ENCODE measurements at places on chromosomes 2 and 18.

- no peak for DNase-seq
These were observed 46.3 kb downstream of the GPC1 start for GRCh38 chr2:240481720-240482119.

DNA sequence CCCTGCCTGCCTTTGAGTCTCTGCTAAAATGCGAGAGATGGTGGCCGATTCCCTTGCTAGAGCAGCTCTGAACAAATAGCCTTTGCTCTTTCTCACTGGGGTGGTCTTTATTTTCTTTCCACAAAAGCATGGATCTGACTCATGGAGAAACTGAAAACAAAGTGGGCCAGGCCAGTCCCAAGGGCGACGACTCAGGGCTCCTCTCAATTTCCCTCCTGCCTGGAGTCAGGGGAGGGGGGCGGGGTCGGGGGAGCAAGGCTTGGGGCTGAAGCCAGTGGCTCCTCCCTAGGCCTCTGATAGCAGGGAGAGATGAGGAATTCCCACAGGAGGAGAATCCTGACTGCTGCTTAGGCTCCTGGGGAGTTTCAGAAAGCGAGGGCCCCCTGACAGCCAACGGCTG, 17.1 kb upstream of the IL1R2 start:
- peak; percentile 60 for DNase-seq

DNA sequence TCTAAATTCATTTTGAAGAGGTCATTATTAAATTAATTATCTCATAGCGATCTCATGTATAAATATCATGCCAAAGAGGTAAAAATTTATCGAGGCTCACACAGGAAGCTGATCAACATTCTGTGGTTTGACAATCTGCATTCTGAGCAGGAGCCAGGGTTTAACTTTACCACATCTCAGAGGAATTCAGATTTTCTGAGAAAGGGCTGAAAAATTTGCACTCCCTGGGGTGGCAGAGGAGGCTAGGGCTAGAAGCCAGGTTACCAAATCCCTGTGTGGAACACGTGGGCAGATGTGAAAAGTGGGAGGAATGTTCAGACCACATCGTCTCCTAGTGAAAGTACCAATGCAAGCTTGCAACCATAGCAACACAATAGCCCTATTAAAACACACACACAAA, 63.5 kb upstream of the CTLA4 start:
- DNase-seq: no peak

- DNase-seq: no peak
These were observed 306.0 kb downstream of the MTX2 start for GRCh38 chr2:176575237-176575744.

GRCh38 chr2:232117413-232117812, 155.9 kb downstream of the DIS3L2 start:
- DNase-seq: peak; percentile 3

DNA sequence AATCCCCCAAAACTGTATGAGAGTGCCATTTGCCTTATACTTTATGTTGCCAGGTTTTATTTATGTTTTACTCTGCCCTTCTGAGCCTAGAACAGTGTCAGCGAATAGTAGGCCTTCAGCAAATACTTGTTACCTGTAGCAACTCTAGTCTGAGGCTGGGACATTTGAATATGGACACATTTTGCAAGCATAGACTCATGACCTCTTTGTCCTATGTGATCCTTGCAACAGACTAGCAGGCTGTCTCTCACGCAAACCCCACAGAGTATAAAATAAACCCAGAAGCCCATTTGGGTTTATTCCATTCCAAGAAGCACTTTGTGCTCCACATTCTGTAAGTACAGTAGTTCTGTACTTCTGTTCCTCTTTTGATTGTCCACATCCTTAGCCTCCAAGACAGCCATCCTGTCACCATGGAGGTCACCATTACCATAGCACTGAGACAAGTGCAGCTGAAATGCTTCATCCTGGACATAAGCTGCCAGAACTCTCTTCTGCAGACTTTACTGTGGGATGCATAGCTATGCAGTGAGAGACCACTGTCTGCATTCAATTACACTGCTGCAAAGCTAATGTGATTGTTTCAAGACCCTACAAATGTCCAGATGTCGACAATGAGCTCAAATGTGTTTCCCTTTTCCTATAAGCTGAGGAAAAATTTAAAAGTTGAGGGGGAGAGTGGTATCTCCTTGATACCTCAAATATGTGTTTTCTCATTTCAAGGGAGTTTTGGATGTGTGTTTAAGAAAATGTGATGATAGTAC, 425.7 kb downstream of the PID1 start:
- no peak for DNase-seq

- DNase-seq: no peak
These were observed 22.0 kb upstream of the HNMT start for GRCh38 chr2:137942037-137942832.

DNA sequence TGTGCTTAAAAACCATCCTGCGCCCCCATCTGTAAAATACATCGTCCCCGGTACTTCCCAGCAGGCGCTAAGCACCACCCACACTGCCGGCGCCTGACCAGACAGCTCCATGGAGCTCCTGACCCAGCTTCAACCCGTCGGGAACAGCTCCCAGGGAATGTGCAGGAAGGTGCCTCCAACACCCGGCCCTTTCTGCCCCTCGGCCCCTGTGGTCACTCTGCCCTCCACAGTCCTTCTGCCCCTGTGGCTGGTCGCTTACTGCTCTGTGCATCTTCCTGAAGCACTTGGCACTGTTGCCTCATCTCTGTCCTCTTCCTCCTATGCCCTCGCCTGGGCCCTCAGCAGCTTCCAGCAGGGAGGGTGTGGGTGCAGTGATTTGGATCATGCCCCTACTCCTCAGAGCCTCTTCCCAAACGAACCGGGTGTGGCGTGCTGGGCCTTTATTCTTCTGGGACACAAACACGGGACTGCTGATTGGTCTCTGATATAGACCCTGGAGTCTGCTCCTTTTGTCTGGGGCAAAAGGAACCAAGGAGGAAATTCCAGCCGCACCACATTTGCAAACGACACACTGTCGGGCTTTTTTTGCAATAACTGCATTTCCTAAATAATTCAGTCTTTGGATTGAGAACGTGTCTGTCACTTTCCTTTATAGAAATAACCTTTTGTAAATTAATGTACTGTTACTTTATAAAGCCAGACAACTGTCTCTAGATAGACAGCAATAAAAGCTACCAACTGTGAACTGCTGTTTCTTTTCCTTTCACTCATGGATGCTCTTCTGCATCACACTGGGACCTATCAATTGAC, 65.9 kb downstream of the ADI1 start:
- DNase-seq: no peak

DNA sequence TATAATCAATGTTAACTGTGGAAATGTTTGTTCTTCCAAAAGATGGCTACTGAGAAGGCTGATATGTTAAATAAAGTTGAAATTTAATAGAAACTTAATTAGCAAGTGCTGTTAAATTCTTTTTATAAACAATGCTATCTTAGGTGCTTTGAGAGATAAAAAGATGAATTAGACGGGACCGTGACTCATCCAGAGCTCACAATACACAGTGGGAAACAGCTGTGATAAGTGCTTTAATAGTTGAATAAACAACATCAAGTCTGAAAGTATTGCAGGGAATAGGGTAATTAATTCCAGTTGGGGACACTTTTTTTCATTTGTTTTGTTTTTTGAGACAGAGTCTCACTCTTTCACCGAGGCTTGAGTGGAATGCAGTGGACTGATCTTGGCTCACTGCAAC, 85.5 kb upstream of the DTNA start:
- no peak for DNase-seq

- no peak for DNase-seq
These were observed 298.5 kb downstream of the PIEZO2 start for GRCh38 chr18:10850840-10851239.

DNA sequence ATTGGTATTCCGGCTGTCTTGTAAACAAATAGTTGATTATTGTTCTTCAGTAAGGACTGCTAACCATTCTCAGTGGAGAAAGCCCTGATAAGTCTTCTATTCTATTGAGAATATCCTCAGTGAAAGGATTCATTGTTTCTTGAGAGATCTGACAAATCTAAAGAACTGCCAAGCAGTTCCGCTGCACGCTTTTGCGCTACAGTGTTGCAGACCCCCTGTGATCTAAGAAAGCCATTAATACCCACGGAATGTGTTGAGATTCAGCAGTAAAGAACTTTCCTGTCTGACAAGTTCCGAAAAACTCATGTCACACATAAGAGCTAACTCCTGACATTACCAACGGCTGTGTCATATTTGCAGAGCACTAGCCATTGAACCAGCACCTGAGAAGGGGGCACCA, 63.8 kb downstream of the ZNF236 start:
- no peak for DNase-seq

GRCh38 chr2:101083613-101084012, 67.6 kb downstream of the TBC1D8 start:
- no peak for DNase-seq

- no peak for DNase-seq
These were observed 60.1 kb downstream of the KCNF1 start for GRCh38 chr2:10971888-10972260.

DNA sequence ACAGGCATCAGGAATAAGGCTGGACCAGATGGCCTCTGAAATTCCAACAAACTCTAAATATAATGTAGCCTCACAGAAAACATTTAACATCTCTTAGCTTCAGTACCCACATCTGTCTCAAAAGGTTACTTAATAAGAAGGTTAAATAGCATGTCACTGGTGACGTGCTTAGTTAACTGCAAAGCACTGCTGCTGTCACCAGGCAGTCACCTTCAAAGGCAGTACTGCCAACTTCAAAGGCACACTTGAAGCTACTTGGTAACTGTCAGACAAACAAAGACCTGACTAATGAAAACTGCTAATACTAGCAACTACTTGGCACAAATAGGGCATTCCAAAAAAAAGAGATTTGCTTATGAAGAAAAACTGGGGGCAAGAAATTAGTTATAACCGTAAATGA, 36.2 kb downstream of the EPG5 start:
- DNase-seq: no peak

DNA sequence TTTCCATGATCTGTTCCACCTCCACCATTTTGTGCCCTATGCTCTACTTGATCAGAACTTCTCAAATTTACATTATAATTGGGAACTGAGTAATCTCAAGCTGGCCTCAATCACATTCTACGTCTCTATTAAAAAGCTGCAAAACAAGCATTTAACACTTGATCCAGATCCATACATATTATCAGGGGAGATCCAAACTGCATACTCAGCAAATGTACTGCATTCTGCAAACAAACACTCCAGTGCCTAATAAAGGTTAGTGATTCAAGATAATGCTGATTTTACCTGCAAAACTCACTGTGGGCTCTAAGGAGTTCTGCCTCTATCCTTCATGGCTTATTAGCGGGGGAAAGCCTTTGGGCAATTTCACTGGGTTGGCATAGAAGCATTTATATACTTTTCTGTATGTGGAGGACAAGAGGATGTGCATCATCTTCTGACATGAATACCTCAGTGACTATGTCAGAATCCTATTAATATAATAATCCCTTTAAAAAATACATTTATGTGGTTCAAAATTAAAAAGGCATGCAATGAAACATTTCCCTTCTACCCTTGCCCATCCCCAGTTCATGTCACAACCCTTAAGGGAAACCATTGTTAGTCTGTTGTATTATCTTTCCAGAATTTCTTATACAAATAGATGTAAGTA, 40.2 kb downstream of the GALNT14 start:
- no peak for DNase-seq

DNA sequence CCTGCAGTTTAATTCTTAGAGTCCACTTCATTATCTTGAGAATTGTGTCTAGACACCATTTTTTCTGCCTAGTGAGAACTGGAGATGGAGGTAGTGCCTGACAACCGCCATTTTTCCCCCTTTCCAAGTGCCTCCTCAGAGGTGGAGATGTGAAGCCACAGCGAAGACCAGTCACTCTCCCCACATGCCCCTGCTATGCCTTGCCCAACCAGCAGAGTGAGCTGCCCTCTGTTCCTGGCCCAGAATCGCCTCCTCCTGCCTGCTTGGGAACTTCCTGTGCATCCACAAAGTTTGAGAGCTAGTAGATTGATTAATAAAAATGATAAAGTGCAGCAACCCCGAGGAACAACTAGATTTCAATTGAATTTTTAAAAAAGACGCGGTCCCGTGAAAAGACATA, 123.3 kb downstream of the CLIP4 start:
- DNase-seq: peak; percentile 30

DNA sequence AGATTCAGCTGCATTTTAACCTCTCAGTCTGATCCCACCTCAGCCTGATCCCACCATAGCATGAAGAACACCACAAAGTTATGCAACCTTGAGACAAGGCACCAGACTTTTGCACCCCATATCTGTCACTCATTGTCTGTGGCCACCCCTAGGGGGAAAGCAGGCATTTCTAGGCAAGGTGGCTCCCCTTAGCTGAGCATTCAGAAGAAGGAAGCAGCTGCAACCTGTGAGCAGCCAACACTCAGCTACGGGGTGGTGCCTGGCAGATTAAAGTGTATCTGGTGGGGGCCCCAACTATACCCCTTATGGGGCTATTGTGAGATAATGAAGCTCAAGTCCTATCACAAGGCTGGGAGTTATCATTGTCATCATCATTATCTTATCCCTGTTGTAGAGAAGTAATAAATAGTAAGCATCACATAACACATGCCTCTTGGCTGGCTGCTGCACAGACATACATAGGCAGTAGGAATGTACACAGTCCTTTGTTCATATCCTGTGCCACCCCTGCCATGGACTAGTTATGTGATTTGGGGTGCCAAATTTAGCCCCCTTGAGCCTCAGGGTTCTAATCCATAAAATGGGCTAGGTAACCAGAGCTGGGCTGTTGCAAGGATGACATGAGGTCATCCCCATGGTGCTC, 20.6 kb upstream of the TMEM163 start:
- no peak for DNase-seq

DNA sequence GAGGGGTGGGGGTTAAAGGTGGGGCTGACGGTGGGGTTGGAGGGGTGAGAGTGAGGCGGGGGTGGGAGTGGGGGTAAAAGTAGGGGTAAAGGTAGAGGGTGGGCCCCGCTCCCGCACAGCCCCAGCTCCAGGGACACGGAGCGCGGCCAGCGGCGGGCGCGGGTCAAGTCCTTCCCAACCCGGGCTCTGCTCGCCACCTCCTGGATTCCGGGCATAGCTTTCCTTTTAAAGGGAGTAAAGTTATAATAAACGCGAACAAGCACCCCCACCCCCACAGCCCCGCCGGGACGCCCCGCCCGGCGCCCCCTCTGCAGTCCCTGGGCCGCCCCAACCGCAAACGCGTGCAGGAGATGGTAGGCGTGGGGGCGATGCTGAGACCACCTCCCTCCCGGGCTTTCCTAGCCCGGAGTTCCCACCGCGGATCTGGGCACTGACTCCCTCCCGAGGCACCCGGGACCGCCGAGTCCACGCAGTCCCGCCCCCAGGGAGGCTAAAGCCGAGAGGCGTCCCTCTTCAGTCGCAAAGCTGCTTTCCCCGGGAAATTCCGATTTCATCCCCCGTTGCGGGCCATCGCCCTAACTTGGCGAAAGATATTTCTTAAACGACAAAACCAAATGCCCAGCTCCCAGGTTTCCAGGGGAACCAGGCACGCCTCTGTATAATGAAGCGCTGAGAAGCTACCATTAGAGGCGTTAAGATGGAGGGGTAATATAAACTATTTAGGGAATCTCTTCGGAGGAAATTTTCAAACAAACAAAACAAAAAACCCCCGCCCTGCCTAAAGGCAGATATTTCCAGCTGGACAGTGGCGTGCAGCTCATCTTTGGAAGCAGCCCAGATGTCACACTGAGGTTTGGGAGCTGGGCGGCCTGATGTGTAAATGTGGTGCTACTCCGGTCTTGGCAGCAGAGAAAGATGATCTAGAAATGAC, at the start of gene LIMS2:
Gene LIMS2 (minus strand): TSS at position 200 of the 931 bp plus-strand sequence. CDS start 506 bp downstream, outside the sequence.
- DNase-seq: peak; percentile 38

GRCh38 chr18:36419900-36420531, 122.5 kb downstream of the FHOD3 start:
- DNase-seq: no peak

- DNase-seq: no peak
These were observed 90.3 kb upstream of the PHLPP1 start for GRCh38 chr18:62625019-62625418.

GRCh38 chr2:168961450-168962229, 60.5 kb downstream of the G6PC2 start:
- DNase-seq: peak; percentile 76

GRCh38 chr2:26756337-26756736, 7.7 kb upstream of the SLC35F6 start:
- no peak for DNase-seq
